ENCODE measurements at places on chromosomes 16 and 17.

DNA sequence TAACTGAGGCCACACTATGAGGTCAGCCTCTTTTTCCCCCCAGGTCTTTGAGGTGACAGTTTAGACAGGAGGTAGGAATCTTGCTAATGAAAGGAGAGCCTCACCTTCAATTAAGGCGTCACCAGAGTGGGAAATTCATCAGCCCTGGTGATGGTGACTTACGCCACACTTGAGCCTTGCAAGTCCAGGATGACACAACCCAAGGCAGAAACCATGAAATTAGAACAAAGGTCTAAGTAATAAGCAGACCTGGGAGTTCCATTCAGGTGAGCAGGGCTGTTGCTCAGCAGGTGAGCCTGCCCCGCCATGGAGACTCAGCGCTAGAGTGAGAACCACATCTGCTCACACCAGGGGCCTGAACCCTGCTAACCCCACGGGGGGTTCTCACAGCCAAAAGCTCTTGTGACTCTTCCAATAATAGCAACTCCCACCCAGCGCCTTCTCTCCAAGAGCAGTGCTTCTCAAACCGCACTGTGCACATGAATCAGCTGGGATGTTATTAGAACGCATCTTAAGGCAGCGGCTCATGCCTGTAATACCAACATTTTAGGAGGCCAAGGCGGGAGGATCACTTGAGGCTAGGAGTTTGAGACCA is 28.7 kb upstream of the KIFC3 start:
- no peak for DNase-seq

DNA sequence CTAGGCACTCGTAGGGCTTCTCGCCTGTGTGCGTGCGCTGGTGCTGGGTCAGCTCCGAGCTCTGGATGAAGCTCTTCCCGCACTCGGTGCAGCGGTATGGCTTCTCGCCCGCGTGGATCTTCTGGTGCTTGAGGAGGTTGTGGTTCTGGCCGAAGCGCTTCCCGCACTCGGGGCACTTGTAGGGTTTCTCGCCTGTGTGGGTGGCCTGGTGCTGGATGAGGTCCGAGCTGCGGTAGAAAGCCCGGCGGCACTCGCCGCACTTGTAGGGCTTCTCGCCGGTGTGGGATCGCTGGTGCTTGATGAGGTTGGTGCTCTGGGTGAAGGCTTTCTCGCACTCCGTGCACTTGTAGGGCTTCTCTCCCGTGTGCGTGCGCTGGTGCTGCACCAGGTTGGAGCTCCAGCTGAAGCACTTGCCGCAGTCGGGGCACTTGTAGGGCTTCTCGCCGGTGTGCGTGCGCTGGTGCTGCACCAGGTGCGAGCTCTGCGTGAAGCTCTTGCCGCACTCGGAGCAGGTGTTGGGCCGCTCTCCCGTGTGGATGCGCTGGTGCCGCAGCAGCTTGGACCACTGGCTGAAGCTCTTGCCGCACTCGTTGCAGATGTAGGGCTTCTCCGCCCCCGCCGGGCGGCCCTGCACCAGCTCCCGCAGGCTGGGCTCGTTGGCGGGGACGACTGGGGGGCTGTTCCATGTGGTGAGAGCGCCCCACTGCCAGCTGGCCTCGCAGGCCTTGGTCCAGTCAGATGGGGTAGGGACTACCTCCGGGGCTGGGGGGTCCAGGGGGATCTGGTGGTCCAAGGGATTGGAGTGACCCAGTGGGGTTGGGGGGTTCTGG is 3.5 kb downstream of the ZNF629 start:
- no peak for DNase-seq

DNA sequence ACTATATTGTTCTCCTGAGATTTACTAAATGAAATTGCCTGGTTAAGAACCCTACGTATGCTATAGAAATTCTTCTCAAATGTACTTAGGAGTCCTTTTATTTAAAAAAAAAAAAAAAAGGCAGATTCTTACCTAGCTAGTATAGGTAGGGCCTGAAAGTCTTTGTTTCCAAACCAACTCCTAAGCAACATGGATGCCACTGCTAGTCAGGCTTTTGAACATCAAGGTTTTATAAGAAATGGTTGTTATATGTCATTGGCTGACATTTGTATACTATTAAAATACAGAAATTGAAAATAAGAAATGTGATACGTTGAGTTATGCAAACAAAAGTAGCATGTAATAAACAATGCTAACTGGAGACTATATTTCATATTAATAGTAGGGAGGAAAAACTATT is 1.2 kb downstream of the EVI2A start:
- DNase-seq: no peak

- DNase-seq: no peak
Observed at GRCh38 chr16:1338855-1339675, 5.6 kb downstream of the BAIAP3 start.

- DNase-seq: peak; percentile 45
Observed at GRCh38 chr17:76681222-76682137, 29.3 kb downstream of the MXRA7 start.

GRCh38 chr16:8554881-8555280 is 35.4 kb downstream of the TMEM114 start:
- DNase-seq: no peak

- no peak for DNase-seq
Observed at GRCh38 chr16:69029121-69029520, 76.3 kb upstream of the HAS3 start.

- DNase-seq: no peak
Observed at GRCh38 chr17:76654408-76654807, 10.9 kb upstream of the ST6GALNAC1 start.

GRCh38 chr16:88759245-88759975 is 25.6 kb downstream of the PIEZO1 start:
- DNase-seq: peak; percentile 30

DNA sequence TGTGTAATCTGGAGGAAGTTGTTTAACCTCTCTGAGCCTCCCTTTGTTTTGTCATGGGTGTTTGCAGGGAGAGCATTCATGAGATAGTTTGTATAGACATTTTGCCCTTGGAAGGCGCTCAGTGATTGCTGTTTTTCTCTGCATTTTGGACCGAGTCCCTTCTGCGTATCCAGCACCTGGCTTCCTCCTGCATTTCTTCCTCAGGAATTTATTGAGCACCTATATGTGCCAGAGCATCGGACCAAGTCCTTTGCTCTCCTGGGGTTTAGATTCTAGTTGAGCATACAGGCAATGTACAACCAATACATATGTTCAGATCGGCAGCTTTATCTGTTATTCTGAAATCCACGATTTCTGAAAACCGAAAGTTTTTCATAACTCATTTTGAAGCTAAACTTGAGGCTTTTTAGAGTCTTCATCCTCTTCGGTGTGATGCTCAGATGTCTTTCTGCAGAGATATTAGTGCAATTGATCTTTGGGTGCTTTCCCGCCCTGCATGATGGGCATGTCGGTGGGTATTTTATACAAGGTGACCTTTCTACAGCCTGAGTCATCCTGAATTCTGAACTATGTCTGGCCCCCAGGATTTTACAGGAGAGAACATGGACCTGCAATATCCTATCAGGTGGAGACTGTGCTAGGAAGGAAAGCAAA is 4.1 kb downstream of the IL4R start:
- no peak for DNase-seq

DNA sequence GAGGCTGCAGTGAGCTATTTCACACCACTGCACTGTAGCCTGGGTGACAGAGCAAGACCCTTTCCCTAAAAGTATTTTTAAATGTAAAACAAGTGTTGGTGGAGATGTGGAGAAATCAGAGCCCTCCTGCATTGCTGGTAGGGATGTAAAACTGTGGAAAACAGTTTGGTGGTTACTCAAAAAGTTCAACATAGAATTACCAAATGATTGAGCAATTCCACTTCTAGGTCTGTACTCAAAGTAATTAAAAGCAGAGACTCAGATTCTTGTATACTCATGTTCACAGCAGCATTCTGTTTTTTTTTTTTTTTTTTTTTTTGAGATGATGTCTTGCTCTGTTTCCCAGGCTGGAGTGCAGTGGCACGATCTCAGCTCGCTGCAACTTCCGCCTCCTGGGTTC is 141.8 kb downstream of the PITPNC1 start:
- no peak for DNase-seq

- no peak for DNase-seq
Observed at GRCh38 chr17:3796822-3797170, 4.2 kb downstream of the ITGAE start.

DNA sequence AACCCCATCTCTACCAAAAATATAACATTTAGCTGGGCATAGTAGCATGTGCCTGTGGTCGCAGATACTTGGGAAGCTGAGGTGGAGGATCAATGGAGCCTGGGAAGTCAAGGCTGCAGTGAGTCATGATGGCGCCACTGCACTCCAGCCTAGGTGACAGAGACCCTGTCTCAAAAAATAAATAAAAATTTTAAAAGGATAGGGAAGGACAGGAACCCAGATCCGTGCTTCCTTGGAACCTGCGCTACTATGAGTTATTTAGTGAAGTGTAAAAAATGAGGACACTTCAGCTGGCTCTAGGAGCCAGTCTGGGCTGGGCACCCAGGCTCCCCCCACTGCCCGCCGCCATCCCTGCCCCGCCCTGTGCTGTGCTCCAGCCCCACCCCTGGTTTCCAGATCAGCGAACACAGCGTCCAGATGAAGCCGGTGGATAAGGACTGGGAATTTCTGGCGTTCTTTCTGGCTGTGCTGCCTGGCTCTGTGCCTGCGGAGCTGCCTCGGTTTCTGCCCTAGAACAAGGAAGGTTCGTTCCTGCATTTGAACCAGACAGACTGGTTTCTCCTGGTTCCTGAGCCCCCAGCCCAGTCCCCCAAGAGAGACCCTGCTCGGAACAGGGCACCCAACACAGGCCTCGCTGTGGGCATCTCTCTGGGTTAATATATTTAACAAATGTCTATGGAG is 18.5 kb downstream of the PLLP start:
- DNase-seq: no peak

DNA sequence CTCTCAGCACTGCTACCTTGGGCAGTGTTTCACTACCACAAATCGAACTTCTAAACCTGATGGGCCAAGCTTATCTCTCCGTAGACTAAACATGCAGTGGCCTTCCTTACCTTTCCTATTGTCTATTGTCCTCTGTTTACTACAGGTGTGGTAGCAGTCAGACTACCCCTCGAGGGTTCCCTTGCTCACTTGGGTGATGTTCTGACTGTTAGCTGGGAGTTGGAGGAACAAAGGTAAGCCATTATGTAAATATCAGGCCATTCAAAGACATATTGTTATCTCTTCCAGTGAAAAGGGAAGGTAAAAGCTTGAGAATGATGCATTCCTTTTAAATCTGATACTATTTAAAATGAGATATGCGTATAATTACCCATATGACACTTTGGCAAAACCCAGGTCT is 828.3 kb upstream of the EEF2KMT start:
- no peak for DNase-seq

- DNase-seq: no peak
Observed at GRCh38 chr17:82304826-82305726, 12.3 kb downstream of the CD7 start.

GRCh38 chr17:14091367-14091766 is 22.1 kb downstream of the COX10 start:
- DNase-seq: no peak

GRCh38 chr16:6957681-6958080 is 375.0 kb upstream of the RBFOX1 start:
- no peak for DNase-seq

DNA sequence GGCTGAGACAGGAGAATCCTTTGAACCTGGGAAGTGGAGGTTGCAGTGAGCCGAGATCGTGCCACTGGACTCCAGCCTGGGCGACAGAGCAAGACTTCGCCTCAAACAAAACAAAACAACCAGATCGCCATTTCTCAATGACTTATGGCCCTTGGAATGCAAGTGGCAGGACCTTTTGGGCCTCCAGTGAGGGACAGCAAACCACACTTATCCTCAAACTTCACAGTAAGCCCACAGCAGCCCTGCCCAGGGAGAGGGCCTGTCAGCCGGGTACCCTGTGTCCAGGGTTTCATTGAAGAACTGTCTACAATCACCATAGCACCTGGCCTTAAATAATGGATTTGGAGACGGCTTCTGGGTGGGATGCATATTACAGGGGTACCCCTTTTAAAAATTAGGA is 11.7 kb downstream of the TRAF4 start:
- no peak for DNase-seq

- no peak for DNase-seq
Observed at GRCh38 chr16:70377782-70378181, 31.1 kb downstream of the DDX19A start.

DNA sequence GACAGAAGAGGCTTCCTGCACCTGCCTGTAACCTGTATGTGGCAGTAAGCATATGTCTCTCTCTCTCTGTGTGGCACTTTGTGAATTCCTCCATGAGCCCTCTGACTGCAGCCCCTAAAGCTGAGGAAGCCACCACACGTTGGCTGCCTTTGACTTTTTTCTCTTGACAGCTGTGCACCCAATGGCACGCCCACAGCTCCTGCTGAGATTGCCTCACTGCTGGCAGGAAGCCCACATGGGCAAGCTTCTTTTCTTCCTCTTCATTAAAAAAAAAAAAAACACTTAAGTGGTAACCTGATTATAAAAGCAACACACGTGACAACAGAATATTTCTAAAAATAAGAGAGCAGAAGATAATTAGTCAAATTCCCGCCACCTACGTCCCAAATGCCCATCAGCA is 34.0 kb upstream of the PIRT start:
- DNase-seq: no peak

- no peak for DNase-seq
Observed at GRCh38 chr17:51580869-51581268, 320.5 kb downstream of the UTP18 start.

GRCh38 chr17:66364990-66365490 is 62.6 kb downstream of the PRKCA start:
- no peak for DNase-seq

DNA sequence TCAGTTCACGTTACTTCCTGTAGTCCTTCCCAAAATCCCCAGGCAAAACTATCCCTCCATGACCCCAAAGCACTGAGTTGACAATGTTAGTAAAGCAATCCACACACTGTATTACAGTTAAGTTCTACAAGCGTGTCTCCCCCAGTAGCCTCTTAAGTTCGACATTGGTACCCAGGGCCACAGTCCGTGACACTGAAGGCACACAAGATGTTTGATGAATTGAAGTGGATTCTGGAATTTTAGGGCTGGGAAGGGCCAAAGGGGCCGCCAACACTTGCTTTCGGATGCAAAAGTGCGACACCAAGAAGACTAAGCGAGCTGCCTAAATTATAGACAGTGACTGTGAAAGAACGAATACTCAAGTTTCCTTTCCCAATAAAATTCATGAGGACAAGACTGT is 1.5 kb downstream of the VPS35 start:
- no peak for DNase-seq

DNA sequence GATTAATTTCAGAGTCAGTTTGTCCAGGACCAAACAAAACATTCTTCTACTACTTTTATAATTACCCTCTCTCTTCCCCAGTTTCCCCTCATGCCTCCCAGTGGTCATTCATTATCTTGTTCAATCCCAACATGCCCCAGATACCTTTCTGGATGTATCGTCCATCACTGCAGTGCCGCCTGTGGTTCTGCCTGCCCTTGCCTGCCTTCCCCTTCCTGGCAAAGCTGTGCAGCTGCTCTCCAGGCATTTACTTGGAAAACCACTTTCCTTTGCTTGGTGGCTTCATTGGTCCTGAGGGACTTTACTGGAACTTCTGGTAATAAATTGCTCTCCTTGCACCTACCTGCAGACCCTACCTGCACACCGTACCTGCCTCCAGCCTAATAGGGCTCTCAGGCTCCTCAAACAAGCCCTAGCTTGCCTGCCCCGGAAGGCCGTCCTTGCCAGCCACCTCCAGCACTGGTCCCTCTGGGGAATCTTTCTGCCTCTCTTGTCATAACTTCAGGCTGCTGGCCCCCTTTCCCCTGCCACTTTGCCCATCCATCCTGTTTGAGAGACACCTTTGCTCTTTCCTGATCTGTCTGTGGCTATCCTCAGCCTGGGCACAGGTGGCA is 19.5 kb upstream of the MSI2 start:
- DNase-seq: no peak

GRCh38 chr16:50498431-50499155 is 49.6 kb upstream of the NKD1 start:
- DNase-seq: no peak

Data from stimulated activated CD4-positive, alpha-beta T cell treated with anti-CD3 and anti-CD28 coated beads, Interleukin-15, amount 100 ng/mL, for 1 hour (primary cell).